Effector memory CD8-positive, alpha-beta T cell (primary cell): ENCODE measurements at places on chromosomes 12 and 14.

DNA sequence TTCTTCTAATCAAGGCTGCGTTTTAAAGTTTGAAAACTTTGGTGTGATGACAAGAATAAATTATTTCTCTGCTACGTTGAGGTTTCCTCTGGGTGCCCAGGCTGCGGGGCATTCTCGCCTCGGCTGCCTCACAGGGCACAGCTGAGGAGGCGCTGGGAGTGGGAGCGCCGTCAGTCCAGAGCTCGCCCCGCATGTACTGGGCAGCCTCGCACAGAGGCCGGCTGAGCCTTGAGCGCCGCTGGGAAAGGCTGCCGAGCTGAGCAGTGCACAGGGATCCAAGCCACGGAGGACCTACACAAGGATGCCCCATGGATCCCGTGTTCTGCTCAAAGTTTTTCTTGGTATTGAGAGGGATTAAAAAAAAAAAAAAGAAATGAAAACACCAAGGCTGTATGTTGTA lies 11.6 kb downstream of the RFX4 start:
- no peak for DNase-seq

- DNase-seq: no peak
Observed at GRCh38 chr14:25010471-25010870, 39.5 kb downstream of the STXBP6 start.

- no peak for DNase-seq
Observed at GRCh38 chr12:41476499-41477439, 288.6 kb downstream of the PDZRN4 start.

DNA sequence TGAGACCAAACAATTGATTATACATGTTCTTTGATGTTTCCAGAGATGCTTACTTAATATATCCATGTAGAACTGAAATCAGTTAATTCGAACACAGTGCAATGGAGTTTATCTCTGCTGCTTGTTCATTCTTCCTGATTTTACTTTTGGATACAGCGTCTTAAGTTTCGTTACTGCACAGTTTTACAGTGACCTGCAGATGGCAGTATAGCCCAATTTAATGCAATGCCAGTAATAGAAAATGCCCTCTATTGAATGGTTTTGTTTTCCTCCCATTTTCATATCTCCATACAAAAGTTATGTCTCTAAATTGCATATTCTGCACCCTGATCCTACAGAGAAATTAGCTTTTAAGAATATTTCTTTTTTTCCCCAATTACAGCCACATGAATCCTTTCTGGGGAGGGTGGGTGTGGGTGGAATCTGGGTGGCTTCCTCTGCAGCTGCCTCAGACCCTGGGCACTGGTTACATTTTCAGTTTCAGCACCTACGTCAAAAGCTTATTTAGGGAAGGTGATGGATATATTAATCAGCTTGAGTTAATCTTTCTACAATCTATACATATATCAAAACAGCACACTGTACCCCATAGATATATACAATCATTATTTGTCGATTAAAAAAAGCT lies 101.1 kb upstream of the DCD start:
- DNase-seq: peak; percentile 36

- DNase-seq: no peak
Observed at GRCh38 chr12:16189849-16190248, 87.6 kb downstream of the SLC15A5 start.

DNA sequence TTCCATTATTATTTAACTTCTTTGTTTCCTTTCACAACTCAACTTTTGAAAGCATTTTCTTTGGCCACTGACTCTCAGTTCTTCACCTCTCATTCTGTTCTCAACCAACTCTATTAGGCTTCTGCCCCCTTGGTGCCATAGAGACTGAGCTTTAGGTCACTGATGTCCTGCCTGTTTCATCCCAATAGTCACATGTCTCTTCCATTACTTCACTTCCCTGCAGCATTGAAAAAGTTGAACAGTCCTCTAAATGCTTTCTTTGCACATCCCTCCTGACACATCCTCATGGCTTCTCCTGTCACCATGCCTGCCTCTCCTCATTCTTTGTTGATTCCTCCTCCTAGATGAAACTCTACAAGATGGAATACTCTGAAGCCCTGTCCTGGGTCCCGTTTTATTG lies 2.7 kb downstream of the CLEC12A start:
- DNase-seq: no peak

DNA sequence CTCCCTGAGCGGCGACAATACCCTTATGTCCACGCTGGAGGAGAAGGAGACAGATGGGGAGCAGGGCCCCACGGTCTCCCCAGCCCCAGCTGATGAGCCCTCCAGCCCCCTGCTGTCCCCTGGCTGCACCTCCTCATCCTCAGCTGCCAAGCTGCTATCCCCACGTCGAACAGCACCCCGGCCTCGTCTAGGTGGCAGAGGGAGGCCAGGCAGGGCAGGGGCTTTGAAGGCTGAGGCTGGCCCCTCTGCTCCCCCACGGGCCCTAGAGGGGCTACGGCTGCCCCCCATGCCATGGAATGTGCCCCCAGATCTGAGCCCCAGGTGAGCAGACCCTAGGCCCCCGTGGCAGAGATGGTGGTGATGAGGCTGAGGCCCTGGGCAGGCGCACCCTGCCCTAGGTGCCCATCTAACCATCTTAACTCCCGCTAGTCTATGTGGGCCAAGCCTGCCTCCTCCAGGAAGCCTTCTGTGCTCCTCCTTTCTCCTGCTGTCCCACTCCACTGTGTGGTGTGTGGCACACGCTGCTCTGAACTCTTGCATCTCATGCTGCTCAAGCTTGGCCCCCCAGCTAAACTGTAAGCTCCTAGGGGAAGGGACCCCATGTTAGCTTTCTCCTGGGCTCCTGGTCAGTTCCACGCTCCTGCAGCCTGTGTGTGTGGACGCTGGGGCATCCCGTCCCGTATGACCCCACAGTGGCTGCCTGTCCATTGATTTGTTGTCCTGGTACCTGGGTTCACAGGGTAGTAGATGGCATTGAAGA lies 12.1 kb downstream of the MCRS1 start:
- DNase-seq: no peak

GRCh38 chr14:37168721-37169120 lies 3.7 kb downstream of the SLC25A21 start:
- DNase-seq: no peak

GRCh38 chr12:56517854-56518253 lies 3.8 kb upstream of the RBMS2 start:
- DNase-seq: no peak

- DNase-seq: peak; percentile 73
Observed at GRCh38 chr14:101823511-101824120, 62.1 kb downstream of the PPP2R5C start.

GRCh38 chr12:99092100-99092851 lies 447.2 kb downstream of the APAF1 start:
- no peak for DNase-seq

DNA sequence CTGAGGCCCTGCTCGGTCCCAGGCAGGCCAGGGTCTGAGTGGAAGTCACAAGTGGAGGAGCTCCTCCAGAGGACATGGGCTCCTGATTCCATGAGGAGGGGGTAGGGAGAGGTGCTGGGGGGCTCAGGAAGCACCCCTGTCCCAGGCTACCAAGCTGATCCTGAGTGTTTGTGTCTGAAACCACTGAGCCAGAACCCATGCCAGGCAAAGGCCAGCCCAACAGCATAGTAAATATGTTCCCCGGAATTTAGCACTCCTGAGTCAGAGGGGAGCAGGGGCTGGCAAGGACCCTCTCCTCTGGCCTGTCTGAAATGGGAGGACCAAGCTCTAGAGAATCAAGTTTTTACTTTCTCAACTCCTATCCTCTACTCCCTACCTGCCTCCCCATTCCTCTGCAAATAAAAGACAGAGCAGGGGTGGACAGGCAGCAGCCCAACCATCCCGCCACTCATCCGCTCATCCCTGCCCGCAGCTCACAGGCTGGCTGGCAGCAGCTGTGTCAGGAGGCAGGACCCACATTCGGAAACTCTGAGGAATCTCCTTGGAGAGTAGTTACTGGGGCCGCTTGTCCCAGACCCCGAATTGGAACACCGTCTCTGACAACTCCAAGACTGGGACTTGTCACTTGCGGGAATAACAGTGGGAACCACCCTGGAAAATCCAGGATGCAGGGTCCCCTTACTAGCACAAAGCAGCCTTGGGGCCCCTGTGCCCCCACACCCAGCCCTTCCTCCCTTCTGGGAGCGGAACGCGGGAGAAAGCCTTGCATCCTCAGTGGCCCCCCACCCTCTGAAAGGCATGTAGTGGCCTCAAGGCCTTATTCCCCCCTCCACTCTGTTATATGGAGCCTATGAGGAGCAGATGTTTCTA lies 102.5 kb downstream of the ZFP36L1 start:
- DNase-seq: no peak

DNA sequence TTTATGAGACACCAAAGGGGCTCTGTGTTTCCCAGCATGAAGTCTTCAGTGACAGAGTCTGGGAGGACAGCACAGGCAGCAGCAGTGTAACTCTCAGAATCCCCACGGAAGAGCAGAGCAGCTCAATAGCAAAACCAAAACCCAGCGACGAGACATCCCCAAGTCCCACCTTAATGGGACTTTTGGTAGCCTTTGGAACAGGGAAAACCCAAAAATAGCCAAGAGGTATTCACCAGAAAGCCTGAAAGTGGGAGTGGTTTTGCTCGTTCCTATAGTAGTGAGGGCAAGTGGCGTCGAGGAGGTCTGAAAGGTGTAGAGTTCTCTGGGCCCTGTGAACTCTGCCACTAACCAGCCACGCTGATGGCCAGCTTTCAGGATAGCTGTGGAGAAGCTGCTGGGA lies 174.6 kb downstream of the ETV6 start:
- DNase-seq: no peak

DNA sequence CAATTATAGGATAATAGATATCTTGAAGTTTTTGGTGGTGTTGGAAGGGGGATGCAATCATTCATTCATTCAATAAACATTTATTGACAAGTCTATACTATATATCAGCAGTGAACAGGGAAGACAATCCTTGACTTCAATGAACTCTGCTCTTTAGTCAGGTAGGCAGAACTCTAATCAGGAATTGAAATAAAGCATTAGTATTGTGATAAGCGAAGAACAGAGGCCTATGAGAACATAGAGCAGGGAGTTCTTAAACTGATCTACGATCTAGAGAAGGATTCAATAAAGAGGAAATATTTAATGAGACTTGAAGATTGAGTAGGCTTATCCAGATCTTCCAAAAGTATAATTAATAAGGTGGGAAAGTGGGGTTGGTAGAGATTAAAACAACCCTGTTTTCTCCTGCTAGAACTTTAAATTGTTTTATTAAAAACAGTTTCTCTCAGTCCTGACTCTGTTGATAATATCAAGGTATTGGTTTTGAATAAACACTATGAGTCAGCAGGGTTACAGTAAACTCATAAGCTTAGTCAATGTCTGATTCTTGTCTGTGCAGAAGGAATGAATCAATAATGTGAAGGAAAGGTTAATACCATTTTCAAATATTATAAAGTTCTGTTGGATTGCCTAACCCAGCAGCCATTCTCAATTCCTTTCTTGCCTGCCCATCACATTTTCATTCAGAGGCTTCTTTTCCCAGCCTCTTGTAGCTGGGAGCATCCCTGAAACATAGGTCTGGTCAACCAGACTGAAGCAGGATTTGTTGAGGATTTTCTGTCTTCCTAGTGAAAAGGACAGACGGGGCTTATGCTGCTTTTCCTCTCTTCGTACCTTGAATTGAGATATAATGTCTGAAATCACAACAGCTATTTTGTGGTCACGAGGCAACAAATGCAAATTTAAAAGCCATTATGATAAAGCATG lies 38.9 kb upstream of the KTN1 start:
- DNase-seq: no peak

DNA sequence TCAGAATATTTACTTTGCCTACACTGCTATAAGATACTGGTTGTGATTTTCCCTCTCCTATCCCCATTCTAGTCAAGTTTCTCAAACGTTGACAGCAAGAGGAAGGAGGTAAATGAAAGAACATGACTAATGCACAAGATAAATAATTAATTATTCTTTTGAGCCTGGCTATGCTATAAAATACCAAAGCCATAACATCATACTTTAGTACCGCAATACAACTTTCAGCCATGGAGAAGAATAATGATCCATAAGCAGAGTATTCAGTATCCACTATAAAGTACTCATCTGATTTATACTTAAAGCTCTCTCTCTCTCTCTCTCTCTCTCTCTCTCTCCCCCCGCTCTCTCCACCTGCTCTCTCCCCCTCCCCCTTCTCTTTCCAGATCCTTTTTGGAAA lies 41.3 kb downstream of the TDG start:
- no peak for DNase-seq

DNA sequence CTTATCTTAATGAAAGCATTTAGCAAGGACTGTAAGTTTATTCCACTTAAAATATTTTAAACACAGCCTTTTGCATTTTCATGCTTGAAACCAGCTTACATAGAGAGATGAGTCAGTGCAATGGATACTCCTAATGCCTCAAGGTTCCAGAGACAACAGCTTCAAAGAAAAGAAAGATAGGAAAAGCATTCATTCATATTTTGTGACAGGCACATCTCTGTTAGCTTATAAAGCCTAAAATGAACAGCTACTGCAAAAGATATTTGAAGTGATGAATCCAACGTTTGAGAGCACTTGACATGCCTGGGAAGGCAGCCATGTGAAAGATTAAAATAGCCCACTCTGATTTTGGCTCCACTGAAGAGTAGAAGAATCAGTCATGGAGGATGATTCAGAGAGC lies 814.5 kb downstream of the RPS29 start:
- DNase-seq: no peak

DNA sequence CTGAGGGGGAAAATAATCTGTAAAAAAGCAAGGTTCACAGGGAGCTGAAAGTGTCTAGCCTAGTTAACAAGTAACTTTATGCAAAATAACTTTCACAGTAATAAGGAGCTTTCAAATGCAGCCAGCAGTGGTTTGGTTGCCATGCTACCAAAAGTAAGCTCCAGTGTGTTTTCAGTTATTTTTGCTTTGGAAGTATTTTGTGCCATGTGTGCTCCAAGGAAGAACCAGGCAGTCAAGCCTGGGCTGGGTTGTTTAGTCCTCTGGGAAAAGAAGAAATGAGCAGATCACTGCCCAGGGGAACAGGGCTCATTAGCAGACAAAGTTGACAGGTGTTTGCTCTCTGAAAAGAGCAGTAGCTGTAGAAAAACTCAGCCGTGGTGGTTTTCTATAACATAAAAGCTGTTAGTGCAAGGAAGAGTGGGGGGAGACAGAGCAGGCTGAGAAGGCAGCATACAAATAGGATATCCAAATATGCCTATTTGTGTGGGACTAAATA lies 92.8 kb upstream of the TMTC2 start:
- no peak for DNase-seq

GRCh38 chr14:100490252-100490651 lies 97.0 kb downstream of the BEGAIN start:
- no peak for DNase-seq

- no peak for DNase-seq
Observed at GRCh38 chr12:57010627-57011247, 4.4 kb upstream of the ZBTB39 start.

- no peak for DNase-seq
Observed at GRCh38 chr12:102096855-102097254, 23.1 kb downstream of the NUP37 start.

- no peak for DNase-seq
Observed at GRCh38 chr12:103771466-103771865, 69.6 kb downstream of the NT5DC3 start.

GRCh38 chr14:74836251-74836960 lies 39.5 kb downstream of the PROX2 start:
- no peak for DNase-seq

DNA sequence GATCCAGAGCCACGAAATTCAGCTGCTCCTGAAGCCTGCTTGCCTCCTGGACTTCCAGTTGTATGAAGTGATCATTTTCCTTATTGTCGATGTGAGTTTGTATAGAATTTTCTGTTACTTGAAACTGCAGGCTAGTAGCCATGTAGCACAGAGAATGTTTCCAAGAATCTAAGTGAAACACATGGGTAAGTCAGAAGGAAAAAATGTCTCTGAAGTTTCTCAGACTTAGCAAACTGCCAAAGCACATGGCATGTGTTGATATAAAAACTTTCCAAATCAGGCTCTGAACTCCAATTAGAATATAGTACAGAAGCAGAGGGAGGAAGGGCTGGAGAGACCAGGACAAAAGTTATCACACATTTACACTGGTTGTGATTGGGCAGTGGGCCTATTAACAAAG lies 9.8 kb upstream of the PCNX1 start:
- no peak for DNase-seq
